ENCODE measurements at places on chromosomes 6 and 20. TPM values are rescaled to one million over a fixed set of nuclear protein-coding genes. Genes with fewer than 3 reads are reported as not detected.

Gene RHAG
- total RNA-seq = 3.5 TPM

Gene EBF4
- 16.9 TPM for total RNA-seq

Gene PKHD1
- 0.66 TPM for total RNA-seq

Gene GHRH
- not detected for total RNA-seq

Gene SLC22A1
- total RNA-seq = 0.27 TPM

Measured in camera-type eye (tissue), 1 donor.